Bone marrow (tissue), 2 donors: ENCODE measurements at places on chromosomes 3 and 15.

DNA sequence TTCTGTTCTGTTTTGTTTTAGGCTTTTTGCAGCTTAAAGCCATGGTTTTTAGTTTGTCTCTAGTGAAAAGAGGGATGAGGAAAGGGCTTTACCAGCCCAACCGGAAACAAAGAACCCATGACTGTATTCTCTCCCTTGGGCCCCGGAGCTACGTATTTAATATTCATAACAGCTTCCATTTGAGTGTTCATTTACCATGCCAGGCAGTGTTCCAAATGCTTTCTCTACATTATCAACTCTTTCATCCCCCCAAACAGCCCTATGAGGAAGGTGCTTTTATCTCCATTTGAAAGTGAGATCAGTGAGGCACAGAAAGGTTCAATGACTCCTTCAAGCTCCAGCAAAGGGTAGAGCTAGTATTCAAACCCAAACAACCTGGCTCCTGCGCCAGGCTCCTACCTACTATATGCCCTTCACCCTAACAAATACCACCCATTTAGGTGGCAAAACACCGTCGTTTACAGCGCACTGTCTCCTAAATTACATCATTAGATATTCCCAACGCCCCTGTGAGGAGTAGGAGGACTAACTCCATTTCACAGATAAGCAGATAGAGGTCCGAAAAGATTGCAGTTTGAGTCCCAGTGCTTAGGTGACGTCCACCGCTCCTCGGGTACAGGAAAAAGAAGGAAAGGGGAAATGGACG lies 27.9 kb downstream of the GTPBP8 start:
- DNase-seq = no peak

- DNase-seq = no peak
These were observed 7.2 kb downstream of the CLCN2 start for GRCh38 chr3:184354121-184354728.

DNA sequence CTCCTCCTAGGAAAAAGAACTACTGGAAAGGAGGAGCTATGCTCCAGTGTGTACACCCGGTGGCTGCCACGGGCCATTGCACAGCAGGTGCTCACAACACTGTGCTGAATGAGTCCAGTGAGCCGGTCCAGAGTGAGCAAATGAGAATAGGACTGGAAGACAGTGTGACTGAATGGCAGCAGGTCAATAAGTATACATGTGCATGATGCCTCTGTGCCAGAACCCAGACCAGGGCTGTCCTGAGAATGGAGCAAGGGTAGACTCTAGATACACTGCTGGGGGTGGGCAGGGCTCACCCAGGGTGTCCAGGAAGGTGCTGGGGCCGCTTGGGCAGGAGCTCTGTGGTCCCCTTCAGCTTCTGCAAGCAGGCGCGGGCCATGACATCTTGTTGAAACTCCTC lies 8.3 kb downstream of the POLG start:
- no peak for DNase-seq

DNA sequence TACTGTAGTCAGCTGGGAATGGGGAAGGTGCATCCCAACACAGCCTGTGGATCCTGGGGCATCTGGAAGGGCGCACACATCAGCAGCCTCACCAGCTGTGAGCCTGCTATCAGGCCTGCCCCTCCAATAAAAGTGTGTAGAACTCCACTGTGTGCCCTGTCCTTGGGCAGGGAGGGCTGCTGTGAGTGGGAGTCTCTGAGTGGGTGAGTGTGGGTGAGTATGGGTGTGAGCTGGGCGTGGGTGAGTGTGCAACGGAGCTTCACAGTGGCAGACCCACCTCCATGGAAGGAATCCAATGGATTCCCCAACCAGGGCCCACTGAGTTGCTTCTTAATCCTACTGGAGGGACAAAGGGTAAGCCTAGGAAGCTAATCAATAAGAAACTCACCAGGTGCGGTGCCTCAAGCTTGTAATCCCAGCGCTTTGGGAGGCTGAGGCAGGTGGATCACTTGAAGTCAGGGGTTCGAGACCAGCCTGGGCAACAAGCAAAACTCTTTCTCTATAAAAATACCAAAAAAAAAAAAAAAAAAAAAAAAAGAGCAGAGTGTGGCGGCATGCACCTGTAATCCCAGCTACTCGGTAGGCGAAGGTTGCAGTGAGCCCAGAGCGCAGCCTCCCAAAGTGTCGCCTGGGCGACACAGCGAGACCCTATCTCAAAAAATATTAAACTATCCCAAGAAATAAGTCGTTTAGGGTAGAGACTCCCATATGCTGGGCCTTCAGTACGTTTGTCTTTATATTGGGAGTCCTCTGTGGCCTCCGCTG lies 555 bp upstream of the RCCD1 start:
- DNase-seq = no peak

DNA sequence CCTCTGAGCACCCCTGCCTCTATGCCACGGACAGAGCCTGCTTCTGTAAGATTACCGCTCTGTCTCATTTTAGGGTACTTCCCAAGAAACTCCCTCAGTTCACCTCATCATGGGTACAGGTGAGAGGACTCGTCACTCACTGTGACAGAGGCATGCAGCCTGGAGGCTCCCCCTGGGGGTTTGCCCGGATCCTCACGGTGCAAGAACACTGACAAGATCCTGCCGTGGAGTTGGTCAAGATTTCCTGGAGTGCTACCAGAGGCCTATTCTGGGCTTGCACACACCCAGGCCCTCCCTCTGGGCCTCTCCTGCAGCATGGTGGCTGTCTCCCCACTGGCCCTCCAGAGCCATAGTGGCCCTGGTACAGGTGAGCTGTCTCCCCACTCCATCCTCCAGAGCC lies 103.1 kb upstream of the TNIK start:
- DNase-seq = no peak

DNA sequence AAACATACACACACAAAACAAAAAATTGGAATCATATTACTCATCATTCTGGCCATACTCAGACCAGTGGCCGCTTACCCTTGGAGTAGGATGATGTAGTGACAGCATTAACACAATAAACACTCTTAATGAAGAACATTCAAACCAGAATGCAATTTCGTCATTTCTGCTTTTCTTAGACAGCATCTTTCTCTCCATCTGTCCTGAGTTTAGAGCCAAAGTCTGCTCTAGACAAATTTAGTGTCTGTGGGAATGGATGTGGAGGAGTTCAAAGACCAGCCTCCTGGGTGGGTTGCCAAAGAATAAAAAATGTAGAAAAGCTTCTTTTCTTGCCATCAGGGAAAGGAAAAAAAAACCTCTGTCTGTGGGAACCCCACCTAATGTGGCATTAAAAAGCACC lies 212.4 kb upstream of the POU1F1 start:
- DNase-seq = no peak

DNA sequence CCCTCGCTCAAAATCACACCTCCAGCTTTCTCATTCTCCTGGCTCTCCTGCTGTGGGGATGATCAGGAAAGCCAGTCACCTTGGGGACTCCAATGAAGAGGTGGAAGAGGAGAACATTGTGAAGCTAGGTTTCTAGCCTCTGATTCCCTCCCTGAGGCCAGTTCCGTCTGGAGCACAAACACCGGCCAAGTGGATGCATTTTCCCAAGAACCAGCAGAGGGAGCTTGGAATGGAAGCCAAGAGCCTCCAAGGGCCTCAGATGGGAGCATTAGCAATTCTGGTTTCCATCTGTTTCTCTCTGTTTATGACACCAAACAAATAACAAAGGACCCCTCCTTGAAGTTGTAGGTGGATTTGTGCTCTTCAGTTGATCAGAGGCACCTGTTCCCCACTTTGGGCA lies 40.6 kb upstream of the NMNAT3 start:
- no peak for DNase-seq

GRCh38 chr3:8482960-8483665 lies 18.5 kb upstream of the LMCD1 start:
- no peak for DNase-seq

GRCh38 chr15:70633991-70634390 lies 129.4 kb downstream of the UACA start:
- no peak for DNase-seq

DNA sequence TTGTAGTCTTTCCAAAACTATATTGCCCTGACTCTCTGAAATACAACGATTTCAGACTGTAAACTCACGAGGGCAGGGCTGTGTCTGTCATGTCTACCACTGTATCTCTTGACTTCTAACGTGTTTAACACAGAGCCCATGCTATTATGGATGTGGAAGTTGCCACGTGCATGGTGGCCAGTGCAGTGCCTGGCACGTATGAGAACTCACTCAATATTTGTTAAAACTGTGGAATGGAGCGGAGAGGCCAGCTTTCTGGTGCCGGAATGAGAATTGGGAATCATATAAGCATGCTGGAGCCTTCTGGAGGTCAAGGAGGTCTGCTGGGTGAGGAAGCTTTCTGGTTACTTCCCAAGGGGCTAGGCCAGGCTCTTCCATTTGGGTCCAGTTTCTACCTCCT lies 220.6 kb upstream of the LYSMD4 start:
- no peak for DNase-seq

- DNase-seq = no peak
These were observed 26.7 kb downstream of the MCF2L2 start for GRCh38 chr3:183401678-183402077.

DNA sequence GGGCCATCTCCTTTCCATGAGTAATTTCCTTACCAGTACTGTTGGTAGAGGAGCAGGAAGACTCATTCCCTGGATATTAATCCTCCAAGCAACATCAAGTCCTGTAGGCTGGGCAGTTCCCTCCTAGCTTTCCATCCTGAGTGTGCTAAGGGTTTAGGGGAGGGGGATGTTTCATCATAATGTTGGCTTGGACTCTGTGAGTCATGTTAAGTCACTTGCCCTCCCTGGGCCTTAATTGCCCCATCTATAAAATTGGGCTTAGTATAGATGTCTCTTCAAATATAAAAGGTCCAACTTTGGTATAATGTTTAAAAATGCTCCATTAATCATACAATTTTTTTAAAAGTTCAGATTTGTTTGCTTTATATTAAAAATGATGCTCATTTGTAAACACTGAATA lies 52.7 kb downstream of the TLE3 start:
- DNase-seq = no peak

GRCh38 chr3:127697551-127698240 lies 24.9 kb downstream of the ABTB1 start:
- DNase-seq = no peak

GRCh38 chr15:75202251-75203016 lies 752 bp downstream of the C15orf39 start:
- DNase-seq = peak; percentile 22

DNA sequence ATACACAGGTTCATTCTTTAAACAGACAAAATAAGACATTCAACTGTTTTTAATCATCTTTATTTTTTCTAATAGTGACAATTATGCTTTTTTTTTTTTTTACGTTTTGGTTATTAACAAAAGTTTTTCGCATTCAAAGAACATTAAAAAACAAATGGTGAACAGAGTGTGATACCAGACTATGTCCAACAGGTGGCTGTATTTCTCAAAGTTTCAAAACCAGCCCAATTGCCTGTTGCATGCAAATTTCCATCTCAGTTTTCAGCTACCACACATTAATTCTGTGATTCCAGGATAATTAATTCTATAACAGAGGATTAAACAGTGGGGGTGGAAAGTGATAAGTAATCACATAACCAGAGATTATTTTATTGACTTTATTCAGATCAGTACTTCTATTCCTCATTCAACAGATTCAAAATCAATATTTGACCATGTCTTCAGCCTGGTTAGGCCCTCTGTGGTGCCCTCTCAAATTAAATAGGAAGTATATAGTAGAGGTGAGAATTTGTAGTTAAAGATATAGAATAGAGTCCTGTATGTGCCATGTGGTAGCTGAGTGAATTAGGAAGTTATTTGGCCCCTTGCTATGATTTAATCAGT lies 122.2 kb upstream of the DCBLD2 start:
- DNase-seq = no peak

- DNase-seq = peak; percentile 59
These were observed 4.6 kb upstream of the CX3CR1 start for GRCh38 chr3:39284457-39284881.

DNA sequence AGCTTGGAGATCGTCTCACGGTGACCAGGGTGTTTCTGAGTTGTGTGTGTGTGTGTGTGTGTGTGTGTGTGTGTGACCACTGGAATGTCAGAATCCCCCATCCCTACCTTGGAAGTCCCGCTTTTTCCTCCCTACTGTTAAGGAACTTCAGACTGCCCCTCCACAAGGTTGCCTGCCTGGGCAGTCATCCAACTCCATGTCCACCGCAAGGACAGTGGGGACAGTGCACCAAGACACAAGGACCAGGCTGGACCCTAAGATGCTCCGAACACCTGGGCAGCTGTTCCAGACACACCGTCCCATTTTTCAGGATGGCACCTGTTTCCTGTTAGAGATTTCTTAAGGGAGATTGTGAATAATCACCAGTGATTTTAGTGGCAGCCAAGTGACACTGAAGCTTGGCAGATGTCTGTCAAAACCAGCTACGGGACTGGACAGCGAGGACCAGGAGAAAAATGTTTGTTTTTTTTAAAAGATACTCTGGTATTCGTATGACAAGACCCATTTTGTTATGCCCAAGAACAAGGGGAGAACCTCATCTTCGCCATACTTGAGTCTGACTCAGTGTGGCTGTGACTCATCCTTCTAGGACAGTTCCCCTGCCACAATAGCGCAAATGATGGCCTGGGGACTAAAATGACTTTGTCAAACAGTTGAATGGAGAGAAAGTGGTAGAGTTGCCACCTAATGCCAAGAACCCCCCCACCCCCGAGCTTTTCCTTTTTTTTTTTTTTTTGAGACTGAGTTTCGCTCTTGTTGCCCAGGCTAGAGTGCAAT lies 15.5 kb downstream of the PAQR9 start:
- DNase-seq = no peak

GRCh38 chr3:134360046-134360445 lies 14.2 kb downstream of the AMOTL2 start:
- no peak for DNase-seq

- peak; percentile 19 for DNase-seq
These were observed 15.6 kb upstream of the TLE3 start for GRCh38 chr15:70113304-70113700.

DNA sequence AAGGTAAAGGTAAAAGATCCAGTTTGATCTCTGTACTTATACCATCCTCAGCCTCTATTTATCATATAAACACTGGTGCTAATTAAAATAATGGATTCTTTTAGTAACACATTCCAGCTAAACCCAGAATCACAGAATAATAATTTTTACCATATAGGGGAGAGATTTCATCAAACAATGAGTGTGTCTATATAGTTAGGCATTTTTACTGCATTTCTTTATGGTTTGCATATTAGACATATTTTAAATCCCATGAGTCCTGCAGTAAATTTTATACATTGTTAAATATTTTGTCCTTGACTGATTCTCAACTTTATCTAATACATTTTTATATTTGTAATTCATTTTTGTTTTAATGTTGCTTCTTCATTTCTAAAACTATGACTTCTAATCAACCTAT lies 323.7 kb upstream of the AGTR1 start:
- no peak for DNase-seq

GRCh38 chr15:51121118-51121517 lies 26.4 kb upstream of the TNFAIP8L3 start:
- DNase-seq = no peak

DNA sequence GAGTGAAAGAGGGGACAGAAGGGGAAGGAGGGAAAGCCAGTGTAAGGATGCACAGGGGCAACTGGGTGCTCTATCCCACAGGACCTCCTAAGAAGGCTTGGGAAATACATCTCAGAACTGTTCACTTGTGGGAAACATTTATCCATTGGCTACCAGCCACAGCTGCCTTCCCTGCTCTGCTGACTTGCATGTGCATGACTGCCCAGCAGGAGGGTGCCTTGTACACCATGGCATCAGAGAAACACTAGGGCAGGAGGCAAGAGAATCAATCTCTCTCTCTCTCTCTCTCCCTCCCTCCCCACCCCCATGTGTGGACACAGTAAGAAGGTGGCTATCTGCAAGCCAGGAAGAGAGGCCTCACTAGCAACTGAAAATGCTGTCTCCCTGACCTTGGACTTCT lies 62.9 kb upstream of the ZBTB38 start:
- DNase-seq = no peak
